NCI-H2029 (cell line): ENCODE measurements at places on chromosomes 5 and 9.
A peak's percentile ranks its signal among the peaks of the same experiment; 100 is the strongest.

- DNase-seq: no peak
Measured at GRCh38 chr9:78207901-78208300, 28.0 kb upstream of the CEP78 start.

DNA sequence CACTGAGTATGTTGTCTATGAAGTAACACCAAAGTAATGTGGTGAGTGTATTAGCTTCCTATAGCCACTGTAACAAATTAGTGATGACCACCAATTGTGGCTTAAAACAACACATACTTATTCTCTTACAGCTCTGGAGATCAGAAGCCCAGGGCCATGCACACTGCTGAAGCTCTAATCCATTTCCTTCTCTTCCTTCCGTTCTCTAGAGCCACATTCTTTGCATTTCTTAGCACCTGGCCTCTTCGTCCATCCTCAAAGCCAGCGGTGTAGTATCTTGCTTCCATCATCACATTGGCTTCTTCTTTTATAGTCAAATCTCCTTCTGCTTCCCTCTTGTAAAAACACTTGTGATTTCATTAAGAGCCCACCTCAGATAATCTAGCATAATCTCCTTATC is 230.3 kb upstream of the RFX3 start:
- DNase-seq: no peak

GRCh38 chr9:131690941-131691573 is 48.8 kb downstream of the RAPGEF1 start:
- DNase-seq: no peak

DNA sequence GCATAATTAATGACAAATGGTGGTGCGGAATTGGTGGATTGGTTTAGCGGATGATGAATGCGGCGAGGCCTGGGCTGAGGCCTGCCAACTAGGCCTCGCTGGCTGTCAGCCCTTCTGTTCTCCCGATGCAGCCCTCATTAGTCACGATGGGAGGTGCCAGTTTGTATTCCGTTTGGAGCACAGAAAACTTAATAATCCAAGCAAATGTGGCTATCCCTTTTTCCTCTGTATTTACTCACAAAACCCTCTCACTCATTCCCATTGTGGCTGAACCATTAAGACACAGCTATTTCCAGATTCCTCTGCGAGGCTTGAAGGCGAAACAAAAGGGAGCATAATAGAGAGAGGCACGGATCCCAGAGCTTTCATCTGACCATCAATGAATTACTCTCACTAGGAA is 114.3 kb downstream of the MVB12B start:
- no peak for DNase-seq

GRCh38 chr5:42781584-42781983 is 25.0 kb downstream of the CCDC152 start:
- no peak for DNase-seq

GRCh38 chr9:1296331-1296730 is 246.2 kb downstream of the DMRT2 start:
- DNase-seq: no peak

DNA sequence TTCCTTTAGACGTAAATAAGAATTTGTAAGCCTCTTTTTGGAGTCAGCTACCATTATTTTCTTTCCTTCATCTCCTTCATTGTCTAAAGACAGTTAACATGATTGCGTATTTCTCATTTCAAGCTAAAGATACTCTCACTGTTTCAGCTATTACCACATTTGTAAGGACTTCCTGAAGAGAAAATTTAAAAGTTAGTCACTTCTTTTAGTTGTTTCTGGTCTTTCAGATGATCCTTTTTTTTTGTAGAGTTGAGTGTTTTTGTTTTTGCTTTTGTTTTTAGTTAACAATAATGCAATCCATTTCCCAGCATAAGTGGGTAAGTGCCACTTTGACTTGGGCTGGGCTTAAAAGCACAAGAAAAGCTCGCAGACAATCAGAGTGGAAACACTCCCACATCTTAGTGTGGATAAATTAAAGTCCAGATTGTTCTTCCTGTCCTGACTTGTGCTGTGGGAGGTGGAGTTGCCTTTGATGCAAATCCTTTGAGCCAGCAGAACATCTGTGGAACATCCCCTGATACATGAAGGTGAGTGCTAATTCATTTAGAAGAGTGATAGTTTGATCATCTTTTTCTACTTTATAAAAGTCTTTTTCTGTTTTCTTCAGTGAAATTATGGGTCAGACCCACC is 2.0 kb downstream of the IL31RA start:
- no peak for DNase-seq

DNA sequence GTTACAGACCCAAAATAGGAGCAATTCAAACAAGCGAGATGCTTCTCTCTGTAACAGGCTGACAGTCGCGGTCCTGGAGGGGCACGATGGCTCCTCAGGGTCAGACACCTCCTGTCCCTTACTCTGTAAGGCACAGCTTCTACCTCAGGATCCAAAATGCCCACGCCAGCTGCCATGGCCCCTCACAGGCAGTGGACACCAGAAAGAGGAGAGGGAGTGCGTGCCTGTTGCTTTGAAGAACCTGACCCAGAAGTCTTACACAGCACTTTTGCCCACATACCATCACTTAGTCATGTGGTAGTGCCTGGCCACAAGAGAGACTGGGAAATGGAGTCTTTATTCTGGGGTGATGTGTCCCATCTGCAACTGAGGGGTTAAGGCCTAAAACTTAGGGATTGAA is 11.6 kb upstream of the ABL1 start:
- no peak for DNase-seq

GRCh38 chr9:6873857-6874256 is 116.1 kb downstream of the KDM4C start:
- no peak for DNase-seq

GRCh38 chr5:164975986-164976385 is 1470.6 kb downstream of the MAT2B start:
- no peak for DNase-seq

GRCh38 chr9:98047002-98047401 is 9.5 kb upstream of the NANS start:
- DNase-seq: no peak

DNA sequence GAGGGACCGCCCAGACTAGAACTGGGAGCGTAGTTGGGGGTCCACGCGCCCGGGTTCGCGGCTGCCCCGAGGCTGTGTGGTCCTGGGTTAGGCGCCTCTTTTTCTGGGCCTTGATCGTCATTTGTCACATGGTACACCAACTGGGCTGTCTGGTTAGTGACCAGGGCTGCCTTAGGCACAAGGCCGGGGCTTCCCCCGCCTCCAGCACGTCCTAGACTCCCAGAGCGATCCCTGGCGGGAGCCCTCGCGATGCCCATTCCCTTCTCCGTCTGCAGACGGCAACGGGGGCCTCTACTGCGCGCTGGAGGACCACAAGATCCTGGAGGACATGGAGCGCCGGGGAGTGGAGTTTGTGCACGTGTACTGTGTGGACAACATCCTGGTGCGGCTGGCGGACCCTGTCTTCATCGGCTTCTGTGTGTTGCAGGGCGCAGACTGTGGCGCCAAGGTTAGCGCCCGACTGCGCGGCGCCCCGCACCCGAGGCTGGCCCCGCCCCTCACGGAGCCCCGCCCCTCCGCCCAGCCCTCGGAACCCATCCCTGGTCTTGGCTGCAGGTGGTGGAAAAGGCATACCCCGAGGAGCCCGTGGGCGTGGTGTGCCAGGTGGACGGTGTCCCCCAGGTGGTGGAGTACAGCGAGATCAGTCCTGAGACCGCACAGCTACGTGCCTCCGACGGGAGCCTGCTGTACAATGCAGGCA is 1.5 kb downstream of the UAP1L1 start:
- DNase-seq: no peak

GRCh38 chr5:22354956-22355355 is 498.2 kb downstream of the CDH12 start:
- DNase-seq: no peak

DNA sequence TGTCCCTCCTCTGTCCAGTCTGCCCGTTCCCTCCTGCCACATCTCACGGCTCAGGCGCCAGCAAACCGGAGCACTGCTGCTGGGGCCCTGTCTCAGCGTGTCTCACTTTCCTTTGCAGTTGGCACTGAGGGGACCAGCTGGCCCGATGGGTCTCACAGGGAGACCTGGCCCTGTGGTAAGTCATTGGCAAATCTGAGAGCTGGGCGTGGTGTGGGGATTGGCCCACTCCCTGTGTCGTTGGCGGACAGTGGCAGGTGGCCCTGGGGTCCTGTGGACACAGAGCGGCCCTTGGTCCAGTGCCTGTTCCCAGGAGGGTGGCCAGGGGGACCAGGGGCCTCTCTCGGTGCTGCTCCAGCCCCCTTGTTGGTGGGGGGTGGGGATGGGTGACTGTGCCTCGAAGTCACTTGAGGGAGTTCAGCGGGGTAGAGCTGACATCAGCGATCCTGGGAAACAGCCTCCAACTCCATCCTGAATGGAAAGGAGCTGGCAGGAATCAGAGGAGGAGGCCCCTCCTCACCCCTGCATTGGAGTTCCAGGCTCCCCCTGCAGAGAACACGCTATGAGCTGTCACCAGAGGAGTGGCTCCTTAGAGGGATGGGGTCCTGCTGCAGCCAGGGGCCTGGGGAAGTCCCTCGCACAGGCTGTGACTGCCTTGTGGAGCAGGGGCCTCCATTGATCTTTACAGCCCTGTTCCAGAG is 111.0 kb downstream of the COL5A1 start:
- no peak for DNase-seq

DNA sequence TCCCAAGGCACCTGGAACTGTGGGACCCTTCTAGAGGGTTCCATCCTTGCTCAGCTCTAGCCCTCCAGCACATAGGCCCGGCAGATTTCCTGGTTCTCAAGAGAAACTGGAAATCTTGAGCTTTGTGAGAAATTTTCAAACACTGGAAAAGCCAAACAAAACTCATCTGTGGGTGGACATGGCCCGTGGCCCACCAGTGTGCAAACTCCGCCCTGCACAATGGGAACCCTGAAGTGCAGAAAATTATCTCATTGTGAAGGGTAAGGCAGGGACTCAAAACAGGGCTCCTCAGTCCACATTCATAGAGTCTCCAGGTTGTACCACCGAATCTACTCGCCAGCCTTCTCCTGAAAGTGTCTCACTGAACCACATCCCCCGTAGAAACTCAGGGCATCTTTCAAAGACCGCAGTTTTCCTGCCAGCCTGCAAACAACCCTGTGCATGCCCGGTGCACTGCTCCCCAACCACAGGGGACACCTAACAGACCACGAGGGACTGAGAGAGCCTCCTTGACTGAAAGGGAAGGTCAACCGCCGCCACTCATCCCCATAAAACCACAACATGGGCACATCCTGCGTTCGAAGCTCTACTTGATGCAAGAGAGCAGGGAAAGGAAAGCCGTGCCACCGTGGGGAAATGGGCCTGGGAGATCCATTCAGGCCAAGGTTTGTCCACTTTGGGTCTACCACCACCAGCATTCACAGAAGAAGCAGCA is 18.1 kb downstream of the ADAMTS2 start:
- no peak for DNase-seq

DNA sequence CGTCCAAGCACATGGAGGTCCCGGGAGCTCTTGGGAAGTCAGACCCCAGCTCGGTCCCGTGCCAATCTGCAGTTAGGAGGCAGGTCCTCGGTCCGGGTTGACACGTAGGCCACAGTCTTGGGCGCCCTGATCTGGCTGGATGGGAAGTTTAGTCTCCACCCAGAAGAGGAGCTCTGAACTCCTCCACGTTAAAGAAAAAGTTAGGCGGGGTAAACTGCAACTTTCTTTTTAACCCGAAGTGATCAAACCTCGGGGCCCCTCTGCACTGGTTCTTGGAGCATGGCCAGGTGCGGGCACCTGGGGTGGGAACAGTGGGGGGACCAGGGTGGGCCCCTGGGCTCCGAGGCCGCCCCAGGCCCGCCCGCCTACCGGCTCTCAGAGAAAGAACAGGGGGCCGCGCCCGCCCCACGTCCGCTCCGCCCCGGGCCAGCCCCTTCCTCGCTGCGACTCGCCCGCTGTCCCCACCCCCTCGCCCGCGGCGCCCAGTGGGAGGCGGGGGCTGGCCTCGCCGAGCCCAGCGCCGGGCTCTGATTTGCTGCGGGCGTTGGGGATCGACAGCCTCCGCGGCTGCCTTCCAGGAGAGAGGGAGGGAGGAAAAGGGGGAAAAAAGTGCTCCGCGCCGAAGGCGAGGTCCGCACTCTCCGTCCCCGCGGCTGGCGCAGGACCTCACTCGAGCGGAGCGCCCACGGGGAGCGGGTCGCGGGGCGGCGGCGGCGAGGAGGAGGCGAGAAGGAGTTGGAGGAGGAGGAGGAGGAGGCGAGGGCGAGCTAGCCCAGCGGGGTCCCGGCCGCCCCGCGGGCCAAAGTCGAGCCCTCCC is at the start of gene COL5A1:
Gene COL5A1, plus strand, starts transcription at position 631 of the 817 bp plus-strand sequence. CDS start 385 bp downstream, outside the sequence.
- no peak for DNase-seq

DNA sequence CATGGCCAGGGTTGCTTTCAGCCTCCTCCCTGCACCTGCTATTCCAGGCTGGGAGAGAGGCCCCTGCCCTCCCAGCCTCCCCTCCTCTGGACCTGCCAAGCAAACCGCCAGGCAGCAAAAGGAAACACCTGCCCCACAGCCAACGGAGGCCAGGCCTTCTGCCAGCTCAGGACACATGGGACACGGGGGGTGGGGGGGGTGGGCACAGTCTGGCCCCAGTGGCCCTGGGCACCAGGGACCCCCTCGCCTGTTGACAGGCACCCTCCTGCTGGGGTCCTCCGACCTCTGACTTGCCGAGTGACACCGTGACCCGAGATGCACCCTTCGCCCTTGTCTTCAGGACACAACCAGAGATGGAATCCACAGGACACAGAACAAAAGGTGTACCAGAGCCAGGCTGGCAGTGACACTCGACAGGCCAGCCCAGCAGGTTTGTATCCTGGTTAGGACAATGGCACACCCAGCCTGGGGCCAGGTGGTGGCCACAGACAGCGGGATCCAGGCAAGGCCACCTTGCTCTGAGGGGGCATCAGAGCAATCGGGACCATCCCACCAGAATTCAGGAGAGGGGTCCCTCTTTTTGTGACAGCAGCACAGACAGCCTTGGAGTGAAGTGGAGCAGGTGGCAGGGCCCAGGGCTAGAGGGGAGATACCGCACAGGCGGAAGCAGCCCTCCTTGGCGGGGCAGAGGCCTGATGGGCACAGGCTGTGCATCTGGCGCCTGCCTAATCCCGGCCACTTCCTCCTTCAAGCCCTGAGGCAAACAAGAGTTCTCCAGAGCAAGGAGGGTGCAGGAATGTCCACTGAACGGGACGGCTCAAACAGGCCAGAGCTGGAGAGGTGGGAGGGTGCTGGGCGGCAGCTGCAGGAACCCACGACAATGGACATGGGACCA is 1.3 kb upstream of the TMEM210 start:
- peak; percentile 38 for DNase-seq

DNA sequence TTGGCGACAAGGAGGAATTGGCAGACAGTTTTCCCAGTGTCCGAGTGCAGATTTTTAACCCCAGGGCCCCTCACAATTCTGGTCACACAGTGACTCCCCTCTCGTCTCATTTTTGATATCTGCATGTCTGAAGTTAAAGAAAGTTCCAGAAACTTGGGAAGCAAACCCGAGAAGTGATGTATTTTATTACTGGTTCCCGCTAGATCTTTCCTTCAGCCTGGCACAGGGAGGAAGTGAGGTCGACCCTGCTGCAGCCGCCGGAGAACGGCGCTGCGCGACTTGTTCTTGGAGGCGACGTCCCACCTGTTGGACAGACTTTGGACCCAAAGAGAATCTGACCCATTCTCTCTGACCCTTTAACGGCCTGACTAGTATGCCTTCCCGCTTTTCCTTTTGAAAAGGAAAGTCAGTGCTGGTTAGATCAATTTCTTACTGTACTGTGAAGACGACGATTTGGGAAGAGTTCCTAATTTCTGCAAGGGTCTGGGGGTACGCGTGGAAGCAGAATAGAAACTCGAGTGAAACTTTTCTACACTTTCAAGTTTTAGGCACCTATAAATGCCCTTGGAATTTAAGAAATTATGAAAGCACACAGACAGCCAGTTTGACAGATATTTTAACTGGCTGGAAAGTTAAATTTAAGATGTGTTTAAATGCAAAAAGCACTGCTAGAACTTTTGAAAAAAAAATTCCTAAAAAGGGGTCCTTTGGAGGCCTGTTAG is 744 bp downstream of the OTULIN start:
- DNase-seq: peak; percentile 31
